ENCODE measurements at places on chromosomes 1 and 21.

DNA sequence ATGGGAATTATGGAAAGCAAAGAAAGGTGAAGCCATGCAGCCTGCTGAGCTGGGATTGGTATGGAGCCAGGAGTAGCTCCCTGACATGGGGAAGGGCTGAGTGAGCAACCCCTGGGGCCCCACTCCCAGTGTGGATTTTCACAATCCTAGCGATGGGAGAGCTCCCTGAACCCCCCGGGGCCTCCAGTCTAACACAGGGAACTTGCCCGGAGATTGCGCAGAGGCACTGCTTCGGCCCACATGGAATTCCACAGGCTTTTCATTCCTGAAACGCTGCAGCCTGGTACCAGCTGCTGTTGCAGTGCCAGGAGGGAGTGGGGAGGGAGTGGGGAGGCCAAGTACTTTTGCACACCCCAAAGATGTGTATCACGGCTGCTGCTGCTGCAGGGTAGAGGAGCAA, 110.4 kb upstream of the C21orf91 start:
- no peak for DNase-seq

DNA sequence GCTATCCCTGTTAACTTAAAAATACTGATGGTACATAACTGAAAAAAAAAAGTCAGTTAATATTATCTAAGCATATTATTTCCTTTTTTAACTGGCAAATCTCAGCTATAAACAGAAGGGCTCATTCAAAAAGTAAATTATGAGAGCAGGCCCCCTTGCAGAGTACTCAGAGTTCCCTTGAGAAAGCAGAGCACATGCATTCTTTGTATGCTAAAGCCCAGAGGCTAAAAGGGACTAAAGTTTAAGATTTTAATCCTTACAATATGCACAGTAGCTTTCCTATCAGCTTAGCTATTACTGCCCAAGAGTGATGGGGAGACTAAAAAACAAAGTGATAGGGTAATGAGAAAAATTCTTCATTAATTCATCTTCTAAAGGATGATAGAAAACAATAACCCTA, 18.5 kb downstream of the SLC16A1 start:
- DNase-seq: no peak

GRCh38 chr21:40717028-40717427, 129.9 kb downstream of the DSCAM start:
- no peak for DNase-seq

- no peak for DNase-seq
Measured at GRCh38 chr21:23804866-23805265, 1802.4 kb downstream of the MRPL39 start.

DNA sequence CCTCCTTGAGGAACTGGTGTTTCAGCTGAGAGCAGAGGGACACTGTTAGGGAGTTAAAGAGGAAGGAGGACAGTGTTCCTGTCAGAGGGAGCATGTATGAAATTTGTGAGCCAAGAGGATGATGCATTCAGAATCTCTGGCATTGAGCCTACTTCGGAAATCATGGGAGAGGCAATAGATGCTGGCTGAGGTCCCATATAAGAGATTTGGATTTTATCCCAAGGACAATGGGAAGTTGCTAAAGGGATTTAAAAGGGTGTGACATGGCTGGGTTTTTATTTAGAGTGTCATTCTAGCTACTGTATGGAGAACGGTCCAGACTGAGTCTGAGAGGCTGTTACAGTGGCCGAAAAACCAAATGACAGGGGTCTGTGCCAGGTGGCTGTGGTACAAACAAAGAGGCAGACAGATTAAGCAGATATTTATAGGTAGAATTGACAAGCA, 403.2 kb upstream of the B3GALT2 start:
- no peak for DNase-seq

DNA sequence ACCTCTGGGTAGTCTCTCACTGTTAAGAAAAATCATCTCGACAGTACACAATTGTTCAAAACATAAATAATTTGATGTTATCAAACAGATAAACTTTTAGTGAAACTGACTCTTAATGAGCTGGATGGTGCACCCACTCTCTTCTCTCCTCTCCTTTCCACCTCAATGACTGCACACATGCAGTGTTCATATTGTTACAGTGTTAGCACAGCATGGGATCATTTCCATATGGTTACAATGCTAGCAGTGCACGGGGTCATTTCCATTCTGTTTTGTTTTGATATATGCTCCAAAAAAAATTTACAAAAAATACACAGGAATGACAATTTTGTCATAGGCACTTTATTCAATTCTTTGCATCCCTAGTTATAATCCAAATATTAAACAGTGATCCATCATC, 26.4 kb upstream of the RNF187 start:
- no peak for DNase-seq

GRCh38 chr21:27171707-27172106, 204.8 kb upstream of the ADAMTS5 start:
- no peak for DNase-seq

- no peak for DNase-seq
Measured at GRCh38 chr1:87115891-87116290, 201.5 kb downstream of the HS2ST1 start.

- no peak for DNase-seq
Measured at GRCh38 chr21:17468698-17469097, 44.1 kb upstream of the CXADR start.

DNA sequence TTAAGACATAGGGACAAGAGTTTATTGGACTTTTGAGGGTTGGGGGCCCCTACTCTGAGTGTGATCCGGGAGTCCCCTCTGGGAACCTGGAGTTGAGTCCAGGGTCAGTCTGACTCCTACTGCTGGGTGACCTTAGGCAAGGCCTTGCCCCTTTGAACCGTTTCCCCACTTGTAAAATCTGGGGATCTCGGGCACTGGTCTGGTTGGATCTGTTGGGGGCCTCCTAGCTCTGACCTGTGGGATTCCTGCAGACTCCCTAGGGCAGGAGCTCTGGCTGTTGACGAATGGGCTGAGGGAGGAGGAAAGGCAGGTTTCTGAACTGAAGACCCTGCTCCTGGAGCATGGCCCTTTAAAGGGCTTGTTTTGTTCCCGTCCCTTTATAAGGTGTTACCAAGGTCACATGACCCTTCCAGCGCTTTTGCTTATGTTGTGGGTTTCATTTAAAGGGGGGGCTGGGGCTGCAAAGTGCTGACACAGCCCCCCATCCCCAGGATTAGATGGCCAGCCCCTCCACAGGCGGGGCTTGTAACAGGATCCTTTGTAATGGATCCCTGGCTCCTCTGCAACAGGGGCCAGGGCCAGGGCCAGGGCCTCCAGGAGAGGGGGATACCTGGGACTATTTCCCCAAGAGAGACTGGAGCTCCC, 50.7 kb downstream of the YARS1 start:
- DNase-seq: no peak

DNA sequence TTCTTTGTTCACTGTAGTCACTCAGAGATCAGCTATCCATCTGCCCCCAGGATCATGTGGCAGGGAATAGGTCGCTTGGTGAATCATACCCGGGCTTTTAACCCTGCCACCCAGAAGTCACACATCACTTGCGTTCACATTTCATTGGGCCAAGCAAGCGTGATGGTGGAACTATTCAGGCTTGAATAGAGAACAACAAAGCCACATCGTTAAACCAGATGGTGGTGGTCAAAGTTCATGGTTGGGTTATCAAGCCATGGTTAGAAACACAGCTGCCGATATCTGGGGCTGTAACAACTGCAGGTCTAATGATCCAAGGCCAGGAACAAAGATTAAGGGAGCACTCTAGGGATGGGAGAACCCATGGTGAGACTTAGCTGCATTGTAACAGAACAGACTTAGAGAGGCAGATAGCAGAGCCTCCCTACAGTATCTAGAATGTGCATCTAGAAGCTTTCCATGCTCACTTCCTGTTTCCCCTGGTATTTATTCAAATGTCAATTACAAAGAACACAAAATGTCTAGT, 40.0 kb upstream of the PTPRC start:
- DNase-seq: no peak

- no peak for DNase-seq
Measured at GRCh38 chr1:183630748-183631147, 4.8 kb downstream of the ARPC5 start.

GRCh38 chr1:85321237-85321964, 45.0 kb upstream of the BCL10 start:
- DNase-seq: no peak

DNA sequence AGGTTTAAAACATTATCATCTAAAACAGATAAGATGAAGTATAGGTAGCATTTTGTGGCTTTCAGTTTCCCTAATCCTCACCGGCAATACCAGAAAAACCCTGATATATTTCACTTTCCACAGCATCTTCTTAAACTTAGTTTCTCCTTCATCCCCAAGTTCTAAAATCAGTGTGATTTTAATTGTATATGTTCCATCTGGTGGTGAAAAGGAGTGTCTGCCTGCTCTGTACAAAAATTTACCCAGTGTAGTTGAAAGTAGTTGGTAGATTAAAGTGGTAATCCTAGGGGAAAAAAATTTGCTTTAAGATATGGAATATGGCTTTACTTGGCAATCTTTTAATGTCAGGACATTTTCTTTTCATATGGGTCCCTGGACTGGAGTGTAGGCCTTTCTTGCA, 74.3 kb downstream of the CEP350 start:
- DNase-seq: no peak

GRCh38 chr1:36464605-36465393, 615 bp upstream of the MRPS15 start:
- DNase-seq: peak; percentile 26

DNA sequence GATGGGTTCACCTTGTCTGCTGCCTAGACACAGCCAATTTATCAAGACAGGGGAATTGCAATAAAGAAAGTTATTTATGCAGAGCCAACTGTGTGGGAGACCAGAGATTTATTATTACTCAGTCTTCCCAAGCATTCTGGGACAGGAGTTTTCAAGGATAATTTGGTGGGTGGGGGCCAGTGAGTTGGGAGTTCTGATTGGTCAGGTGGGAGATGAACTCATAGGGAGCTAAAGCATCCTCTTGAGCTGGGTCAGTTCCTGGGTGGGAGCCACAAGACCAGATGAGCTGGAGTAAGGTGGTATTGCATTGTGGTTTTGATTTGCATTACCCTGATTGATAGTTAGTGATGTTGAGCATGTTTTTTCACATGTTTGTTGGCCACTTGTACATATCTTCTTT, 86.1 kb downstream of the PRKAB2 start:
- no peak for DNase-seq

DNA sequence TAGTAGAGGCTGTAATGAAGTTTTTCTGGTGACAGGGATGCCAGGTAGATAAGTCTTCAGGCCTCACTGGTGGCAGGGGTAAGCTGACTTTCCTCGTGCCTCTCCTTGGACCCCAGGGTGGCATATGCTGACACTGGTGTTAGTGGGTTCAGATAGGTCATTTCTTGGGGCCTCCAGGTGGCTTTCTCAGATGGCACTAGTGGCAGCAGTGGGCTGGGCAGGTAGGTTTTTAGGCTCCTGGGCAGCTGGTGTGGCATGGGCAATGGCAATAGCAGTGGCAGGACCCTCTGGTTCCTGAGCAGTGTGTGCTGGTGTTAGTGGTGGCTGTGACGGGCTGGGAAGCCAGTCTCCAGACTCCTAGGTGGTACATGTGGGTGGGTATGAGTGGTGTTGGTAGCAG, 140.3 kb downstream of the PTBP2 start:
- no peak for DNase-seq

- no peak for DNase-seq
Measured at GRCh38 chr1:12179111-12179519, 12.3 kb downstream of the TNFRSF1B start.

DNA sequence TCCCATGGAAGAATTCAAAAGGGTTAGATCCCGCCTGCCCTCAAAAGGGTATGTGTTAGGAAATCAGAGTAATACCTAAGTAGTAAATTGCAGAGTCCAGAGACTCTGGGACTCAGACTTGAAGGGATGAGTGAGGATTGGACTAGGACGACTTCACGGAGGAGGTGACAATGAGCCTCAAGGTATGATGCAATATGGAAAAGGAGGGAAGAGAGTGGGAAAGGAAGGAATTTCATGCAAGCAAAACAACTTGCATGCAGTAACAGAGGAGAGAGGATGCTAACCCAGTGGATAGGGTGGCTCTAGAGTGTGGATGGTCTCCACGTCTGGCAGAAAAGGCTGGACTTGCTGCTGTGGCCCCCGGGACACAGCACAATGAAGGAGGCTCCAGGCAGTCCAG, 4.8 kb downstream of the CAPN2 start:
- DNase-seq: no peak

DNA sequence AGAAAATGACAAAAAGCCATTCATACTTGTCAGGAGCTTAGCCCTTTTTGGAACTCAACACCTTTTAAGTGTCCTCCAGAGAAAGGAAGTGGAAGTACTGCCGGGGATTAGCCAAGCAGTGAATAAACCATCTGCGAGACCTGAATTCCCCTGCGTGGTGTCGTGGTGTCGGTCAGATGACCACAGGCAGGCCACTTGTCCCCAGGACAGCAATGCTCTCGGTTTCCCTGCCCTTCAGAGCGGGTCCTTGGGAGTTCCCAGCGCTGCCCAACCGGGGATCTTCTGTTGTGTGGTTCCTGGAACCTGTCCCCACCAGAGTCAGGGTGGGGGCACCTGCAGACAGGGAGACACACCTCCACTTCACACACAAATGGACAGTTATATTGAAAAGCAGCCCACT, 9.2 kb downstream of the GPR157 start:
- DNase-seq: no peak

- DNase-seq: no peak
Measured at GRCh38 chr1:63836830-63837229, 63.0 kb downstream of the ROR1 start.

GRCh38 chr1:183687546-183688304, 34.6 kb upstream of the APOBEC4 start:
- no peak for DNase-seq

DNA sequence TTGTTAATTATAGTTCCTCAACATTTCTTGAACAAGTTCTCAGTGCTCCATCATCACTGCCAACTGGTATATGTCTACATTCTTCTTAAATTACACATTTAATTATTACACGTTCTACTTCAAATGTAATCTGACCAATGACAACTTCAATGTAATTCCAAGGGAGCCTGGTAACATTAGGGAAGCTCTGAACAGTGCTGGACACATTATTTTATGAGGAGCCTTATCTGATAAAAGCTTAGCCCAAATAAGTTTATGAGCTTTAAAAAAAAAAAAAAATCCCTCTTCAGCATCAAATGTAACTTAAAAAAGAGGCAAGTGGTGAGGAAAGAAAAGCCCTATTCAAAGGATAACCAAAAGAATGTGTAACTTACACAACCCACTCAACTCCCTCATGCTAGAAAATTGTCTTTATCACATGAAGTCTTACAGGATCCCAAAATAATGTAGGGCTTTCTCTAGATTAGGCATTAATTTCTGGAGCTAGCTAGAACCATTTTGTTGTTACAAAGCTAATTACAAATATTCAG, 35.2 kb upstream of the ABCA4 start:
- DNase-seq: no peak

- DNase-seq: peak; percentile 64
Measured at GRCh38 chr21:16588433-16588860, 858.7 kb downstream of the USP25 start.

DNA sequence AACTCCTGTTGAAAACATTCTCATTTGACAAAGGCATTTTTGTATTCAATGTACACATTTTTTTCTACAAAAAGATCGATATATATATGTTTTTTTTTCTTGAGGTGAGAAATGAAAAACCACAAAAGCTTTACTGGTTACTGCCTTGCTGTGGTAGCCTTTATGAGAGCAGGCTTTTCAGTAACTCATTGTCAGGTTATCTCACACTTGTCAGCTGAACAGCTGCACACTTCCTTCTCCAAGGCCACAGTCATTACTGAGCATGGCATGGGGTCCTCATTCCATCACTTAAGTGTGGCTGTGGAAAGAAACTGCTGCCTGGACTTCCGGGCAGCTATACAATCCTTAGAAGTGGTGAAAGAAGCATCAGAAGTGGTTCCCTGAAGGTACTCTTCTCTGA, 169.3 kb upstream of the ZP4 start:
- DNase-seq: no peak
